Inflammatory macrophage treated with lipopolysaccharide for 1 hour (primary cell): ENCODE measurements at places on chromosomes 3 and 15.
A peak's percentile ranks its signal among the peaks of the same experiment; 100 is the strongest.

GRCh38 chr3:44079916-44080315 lies 161.8 kb upstream of the TOPAZ1 start:
- no peak for DNase-seq

GRCh38 chr3:140585828-140586227 lies 92.0 kb upstream of the TRIM42 start:
- DNase-seq = no peak

- DNase-seq = no peak
Measured at GRCh38 chr15:31241888-31242522, 84.6 kb upstream of the KLF13 start.

DNA sequence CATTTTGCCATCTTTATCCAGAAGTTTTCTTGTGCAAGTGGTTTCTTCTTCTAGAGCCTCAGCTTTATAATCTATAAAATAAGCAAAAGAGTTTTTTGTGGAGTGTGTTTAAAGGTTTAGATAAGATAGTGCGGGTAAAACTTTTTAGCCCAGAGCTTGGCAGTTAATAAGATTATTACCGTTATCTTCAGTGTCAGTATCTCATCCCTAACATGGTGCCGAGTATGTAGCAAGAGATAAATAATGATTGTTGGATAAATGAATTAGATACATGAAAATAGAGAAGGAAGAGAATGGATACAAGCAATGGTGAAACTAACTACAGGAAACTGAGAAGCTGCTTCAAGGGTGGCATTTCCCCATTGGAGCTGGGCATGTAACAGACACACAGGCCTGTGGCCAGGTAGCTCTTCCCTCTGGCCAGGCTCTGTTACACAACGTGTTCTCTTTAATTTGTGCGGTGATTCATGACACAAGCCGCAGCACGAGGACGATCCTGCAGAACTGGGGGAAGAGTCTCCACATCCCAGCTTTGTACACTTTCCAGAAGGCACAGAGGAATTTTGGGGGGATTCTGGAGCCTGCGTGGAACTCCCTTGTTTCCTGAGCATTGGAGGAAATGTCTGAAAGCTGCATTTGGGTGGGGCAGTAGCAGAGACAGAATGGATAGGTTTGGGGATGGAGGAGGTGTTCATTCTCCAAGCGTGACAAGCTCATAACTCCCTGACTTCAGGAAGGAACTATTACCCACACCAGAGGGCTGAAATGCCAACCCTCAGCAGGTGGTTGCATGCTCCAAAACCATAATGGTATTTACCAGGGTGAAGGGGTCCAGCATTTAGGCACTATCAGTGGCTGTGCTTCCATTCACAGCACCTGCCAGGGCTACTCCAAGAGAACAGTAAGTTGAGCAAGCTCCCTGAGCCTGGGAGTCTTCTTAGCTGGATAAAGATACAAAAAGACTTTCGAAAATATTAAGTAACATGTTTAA lies 14.2 kb upstream of the ST6GAL1 start:
- no peak for DNase-seq

DNA sequence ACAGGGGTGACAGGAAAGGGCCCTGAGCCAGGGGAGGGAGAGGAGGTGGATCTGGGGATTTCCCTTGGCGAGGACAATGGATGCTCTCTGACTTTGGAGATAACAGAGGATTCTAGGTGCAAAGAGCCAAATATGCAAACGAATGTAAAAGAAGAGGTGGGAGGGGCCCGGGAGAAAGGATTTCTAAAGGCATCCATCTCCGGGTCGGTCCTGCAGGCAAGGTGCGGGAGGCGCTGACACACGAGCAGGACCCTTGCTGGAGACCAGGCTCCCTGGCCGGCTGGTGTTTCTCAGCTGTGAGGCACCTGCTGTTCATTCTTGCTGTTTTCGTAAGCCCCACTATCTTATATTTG lies 115.2 kb upstream of the TLE3 start:
- DNase-seq = no peak

DNA sequence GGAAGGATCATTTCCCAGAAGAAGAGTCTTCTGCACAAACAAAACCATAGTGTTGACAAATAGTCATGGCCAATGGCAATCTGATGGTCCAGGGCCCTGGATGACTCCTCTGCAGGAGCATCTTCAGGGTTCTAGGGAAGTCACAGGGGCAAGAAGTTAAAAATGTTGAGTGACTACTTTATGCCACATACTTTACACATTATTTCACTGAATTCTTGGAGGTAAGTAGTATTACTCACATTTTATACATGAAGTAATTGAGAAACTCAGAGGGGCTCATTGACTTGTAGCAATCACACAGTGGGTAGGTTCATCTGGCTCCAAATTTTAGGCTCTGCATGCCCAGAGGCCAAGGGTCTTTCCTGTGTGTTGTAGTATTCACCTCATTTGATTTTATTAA lies 430.2 kb upstream of the MCTP2 start:
- no peak for DNase-seq

DNA sequence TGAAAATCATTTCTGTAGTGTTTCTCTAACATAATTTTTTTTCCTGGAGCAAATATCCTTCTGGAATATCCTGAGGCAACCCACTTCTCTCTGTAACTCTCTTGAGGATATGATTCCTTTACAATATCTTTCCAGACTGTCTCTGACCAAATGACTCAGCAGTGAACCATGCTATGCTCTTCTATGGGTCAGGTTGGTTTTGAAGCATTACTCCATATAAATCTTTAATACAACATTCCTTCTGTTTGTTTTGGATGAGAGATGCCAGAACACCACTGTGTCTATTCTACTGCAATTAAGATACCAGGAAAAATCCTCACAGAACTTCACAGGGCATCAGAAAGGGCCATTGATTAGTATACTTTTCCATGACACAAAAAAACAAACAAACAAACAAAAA lies 626.4 kb upstream of the ZNF385D start:
- no peak for DNase-seq

DNA sequence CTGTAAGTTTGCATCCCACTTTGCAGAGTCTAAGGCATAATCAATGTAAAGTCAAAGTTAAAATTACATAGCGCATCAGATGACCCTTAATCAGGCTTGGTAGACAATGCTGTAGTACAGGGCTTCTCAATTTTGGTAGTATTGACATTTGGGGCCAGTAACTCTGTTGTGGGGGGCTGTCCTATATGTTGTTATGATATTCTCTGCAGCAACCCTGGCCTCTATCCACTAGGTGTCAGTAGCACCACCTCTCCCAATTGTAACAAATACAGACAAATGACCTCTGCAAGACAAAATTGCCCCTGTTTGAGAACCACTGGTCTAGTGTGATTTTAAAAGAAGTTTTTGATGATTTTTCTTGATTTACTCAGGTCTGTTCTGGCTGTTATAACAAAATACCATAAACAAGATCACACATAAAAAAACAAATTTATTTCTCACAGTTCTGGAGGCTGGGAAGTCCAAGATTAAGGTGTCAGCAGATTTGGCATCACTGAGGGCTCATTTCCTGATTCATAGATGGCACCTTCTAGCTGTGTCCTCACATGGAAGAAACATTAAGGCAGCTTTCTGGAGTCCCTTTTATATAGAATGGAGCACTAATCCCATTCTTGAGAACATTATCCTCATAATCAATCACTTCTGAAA lies 37.6 kb upstream of the SLC9A9 start:
- DNase-seq = peak; percentile 33

DNA sequence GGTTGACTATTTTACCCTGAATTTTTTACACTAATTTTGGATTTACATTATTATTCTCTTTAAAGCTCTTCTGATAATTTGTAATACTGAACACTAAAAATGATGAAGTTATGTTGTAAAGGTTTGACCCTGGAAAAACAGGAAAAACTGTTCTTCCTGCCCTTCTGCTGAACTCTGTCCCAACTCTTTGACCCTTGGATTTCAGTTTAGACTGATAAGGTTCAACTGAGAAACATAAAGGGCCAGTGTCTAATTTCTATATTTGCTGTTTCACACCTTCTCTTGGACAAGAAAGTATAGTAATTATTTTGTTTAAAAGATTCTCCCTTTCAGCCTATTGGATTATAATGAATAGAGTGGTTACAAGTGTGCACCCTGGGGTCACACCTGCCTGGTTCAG lies 12.8 kb upstream of the TMOD3 start:
- DNase-seq = no peak

DNA sequence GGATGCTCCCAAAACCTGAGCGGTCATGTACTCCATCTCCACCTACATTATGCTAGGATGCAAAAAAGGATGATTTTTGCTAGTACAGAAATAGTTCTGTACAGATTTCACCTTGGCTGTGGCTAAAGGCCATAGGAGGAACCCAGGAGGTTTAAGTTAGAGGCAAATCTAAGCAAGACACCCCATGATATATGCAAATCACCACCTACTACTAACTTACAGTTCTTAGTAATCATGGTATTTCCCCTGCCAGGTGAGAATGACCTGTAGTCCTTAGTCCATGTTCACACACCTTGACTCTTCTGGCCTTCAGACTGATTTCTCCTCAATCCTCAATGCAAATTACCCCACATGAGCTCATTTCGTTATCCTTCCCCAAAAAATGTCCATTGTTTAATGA lies 154.2 kb downstream of the IMPG2 start:
- no peak for DNase-seq

GRCh38 chr15:67925182-67925581 lies 85.3 kb upstream of the RNU6-1 start:
- DNase-seq = no peak

DNA sequence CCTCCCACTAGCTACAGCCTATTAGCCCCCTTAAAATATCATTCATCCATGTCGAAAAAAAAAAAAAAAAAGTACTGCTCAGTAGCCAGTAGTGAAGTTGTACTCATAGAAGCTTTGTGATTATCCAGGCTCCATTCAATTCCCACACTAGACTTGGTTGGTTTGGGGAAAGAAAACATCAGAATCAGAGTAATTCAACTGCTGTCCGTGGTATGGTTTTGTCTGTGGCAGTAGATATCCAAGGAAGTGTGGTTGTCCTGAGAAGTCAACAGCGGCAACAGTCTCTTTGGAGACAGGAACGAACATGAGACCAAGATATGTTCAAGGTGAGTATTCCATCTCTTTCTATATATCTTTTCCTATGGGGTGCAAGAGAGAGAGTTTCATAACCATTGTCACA lies 99.2 kb downstream of the GOLIM4 start:
- no peak for DNase-seq

DNA sequence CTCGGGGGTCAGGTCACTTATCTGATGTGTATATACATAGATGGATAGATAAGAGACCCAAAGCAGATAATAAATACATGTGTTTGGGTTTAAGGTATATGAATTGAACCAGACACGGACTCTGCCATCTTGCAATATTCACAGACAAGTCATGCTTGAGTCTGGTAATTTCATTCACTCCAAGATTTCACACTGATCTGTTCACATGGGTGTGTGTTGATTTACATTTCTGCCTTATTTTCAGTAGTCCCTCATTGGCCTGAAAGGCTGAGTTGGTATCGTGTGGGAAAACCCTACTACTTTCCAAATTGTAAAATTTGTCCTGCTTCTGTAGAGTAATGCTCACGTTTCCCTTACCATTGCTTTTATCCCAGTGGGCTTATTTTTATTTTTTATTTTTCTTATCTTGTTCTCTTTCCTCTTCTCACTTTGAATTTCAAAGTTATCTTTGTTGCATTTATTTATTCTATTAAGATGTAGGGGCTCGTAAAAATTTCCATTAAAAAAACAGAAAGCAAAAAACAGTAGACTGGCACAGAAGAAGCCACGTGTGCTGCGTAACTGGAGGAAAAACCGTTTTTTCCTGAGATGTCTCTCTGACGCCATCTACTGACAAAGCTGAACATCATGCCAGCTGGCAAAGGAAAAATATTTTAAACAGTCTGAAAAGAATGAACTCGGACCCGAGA lies 10.8 kb upstream of the MFSD1 start:
- DNase-seq = peak; percentile 84

GRCh38 chr3:146414010-146414409 lies 55.4 kb downstream of the PLSCR2 start:
- no peak for DNase-seq

GRCh38 chr15:60912984-60913697 lies 316.0 kb downstream of the RORA start:
- peak; percentile 3 for DNase-seq

GRCh38 chr3:27575499-27575898 lies 91.3 kb upstream of the SLC4A7 start:
- no peak for DNase-seq

- no peak for DNase-seq
Measured at GRCh38 chr3:48276911-48277641, 36.2 kb downstream of the ZNF589 start.

- DNase-seq = no peak
Measured at GRCh38 chr3:107464037-107464436, 58.7 kb upstream of the BBX start.

DNA sequence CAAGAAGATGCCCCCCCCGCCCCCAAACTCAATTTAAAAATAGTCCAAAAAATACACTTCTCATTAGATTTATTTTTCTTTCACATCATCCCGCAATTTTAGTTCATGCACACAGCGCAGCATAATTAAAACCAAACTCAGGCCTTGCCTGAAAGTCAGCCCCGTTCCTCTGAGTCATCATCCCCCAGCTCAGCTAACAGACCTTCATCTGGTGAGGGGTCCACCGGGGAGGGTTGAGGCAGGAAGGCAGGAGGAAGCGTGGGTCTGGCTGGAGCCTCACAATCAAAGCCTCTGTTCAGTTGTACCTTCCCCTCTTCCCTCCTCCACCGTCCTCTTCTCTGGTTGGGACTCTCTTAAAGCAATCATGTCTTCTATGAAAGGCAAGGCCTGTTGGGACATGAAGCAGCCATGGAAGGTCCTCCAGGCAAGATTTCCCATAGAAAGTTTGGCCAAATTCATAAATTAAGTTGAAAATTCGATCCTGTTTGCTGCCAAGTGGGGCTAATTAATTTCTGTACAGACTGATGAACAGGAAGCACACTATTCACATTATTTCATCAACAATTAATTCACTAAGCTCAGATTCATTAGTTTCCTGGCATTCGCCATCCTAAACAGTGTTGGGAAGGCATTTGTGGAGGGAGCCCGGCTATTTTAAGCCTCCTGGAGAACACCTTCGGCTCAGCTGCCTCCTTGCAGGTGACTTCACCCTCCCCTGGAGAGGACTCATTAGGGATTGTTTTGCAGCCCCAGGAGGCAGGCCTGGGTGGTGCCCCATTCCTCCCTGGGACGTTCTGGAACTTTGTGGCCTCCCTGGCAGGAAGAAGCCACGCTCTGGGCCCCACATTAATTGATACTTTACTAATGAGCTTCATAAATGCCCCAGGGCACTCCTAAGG lies 72.3 kb upstream of the BNC1 start:
- no peak for DNase-seq

DNA sequence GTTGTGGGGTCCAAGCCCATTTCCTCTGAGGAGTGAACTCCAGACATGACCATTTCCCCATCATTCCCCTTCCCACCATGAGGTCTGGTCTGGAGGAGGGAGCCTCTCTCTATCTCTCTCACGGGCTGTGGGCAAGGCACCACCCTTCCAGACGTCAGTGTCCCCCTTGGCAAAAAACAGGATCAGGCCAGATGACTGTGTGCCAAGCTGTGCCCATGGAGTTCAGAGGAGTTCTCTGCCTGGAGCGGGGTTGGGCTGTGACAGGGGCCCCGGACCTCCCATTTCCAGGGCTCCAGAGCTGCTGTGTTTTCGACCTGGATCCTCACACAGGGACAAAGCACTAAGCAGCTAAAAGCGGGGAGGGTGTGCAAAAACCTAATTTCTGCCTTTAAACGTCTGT lies 124.5 kb downstream of the RAB11A start:
- no peak for DNase-seq
